Mucosa of descending colon (tissue), 3 donors: ENCODE measurements at places on chromosomes 2 and 18. TPM values are rescaled to one million over a fixed set of nuclear protein-coding genes. Genes with fewer than 3 reads are reported as not detected.

DNA sequence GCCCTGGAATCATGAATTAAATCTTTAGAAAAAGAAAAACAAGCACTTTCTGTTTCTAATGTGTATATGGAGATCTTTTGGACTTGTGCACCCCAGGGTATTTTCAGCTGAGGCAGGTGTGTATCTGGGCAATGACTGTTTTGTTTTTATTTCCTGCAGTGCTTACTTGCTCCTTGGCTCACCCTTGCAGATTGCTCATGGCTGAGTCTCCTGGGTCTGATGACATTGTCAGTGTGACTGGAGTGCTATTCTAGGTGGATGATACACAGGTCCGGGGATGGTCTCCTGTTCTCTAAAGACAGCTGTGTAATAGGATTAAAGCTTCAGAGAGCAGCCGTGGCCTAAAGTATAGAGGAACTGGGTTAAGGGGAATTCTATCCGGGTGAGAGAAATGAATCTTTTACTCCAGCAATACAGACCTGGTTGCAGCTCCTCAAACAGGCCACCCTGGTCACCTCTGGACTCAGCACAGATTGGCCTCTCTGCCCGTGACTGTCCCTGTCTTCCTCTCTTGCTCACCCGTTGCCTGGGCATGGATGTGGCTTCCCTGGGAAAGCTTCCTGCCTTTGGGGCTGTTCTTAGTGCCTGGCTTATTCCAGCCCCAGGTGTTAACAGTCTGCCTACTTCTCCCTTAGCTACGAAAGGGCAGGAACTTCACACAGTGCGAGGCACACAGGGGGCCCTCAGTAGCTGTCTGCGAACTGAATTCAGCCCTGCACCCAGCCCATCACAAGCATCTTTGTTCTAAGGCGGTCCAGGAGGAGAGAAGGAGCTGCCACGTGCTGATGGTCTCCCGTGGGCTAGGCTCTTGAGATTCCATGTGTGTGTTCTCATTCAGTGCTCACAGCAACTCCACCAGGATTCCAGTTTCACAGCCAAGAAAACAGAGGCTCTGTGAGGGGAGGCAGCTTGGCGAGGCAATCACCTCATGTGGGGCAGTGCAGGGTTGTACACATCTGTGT, 84.3 kb downstream of the ACOXL start:
- no peak for DNase-seq

- no peak for DNase-seq
These were observed 221.2 kb downstream of the IRS1 start for GRCh38 chr2:226578373-226578772.

DNA sequence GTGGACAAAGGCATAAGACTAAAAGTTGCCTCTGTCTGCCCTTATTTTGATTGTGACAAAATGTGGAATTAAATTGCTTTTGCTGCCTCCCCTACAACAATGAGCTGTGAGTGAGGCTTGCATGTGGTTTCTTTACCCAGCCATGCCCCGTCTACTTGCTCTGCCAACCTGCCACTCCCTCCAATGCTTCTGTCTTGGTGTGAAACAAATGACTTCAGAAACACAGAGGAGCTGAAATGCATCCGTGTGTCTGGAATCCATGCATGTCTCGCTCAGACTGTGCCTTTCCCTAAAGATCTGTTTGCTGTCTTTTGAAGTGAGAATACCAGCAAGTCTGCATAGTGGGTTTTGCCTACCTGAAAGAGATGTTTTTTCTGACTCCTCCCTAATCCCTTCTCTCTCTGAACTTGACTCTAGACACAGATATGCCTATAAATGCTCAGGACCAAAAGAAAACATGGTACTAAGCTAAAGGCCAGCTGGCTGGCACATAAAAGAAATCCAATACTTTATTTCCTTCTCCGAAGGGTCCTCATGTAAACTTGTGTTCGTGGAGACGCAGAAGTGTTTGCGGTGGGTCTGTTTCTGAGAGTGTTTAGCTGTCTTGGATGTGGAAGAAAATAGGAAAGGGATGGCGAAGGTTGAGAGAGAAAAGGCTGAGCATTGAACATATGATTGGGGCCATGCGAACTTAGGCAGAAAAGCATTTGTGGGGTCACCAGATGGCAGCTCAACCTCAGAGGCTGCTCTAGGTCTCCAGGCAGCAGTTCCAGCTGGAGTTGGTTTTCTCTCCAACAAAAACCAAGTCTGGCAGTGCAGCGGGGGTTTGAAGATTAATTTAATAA, 120.5 kb downstream of the CCBE1 start:
- DNase-seq = no peak

GRCh38 chr2:190441564-190441963, 33.4 kb downstream of the MFSD6 start:
- DNase-seq = no peak

DNA sequence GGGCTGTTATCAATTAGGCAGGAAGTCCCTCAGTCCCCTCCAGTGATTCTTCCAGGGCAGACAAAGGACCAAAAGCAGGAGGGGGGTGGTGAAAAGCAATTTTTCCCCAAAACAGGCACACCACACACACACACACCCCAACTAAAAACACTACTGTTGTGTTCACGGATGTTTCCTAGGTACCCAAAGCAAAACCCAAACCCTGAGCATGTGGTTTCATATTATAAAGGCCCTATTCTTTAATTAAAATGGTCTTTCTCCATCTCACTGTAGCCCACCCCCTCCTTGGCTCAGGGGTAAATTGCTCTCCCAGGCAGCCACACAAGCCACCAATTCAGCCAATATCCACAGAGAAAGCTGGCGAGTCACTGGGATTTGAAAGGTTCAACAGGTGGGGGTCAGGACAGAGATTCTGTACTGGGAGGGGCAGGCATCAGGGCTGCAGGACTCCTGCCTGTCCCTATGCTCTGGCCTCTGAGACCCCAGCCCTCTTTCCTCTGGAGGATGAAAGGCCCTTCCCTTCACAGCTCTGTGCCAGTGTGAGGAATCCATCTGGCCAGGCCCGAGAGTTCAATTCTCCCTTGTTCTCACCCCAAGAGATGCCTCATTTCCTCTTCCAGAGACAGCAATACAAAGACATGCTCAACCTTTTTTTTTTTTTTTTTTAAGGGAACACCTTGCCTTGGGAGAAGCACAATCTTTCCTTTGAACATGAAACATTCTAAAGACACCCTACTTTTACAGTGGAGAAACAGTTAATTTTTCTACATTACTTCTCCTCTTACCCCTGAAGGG, 43.6 kb downstream of the SPRED2 start:
- DNase-seq = no peak

- no peak for DNase-seq
These were observed 6.7 kb downstream of the PELI1 start for GRCh38 chr2:64137567-64137966.

- DNase-seq = no peak
These were observed 40.9 kb upstream of the STPG4 start for GRCh38 chr2:47196046-47196445.

- no peak for DNase-seq
These were observed 90.6 kb upstream of the PELI1 start for GRCh38 chr2:64234785-64235184.

DNA sequence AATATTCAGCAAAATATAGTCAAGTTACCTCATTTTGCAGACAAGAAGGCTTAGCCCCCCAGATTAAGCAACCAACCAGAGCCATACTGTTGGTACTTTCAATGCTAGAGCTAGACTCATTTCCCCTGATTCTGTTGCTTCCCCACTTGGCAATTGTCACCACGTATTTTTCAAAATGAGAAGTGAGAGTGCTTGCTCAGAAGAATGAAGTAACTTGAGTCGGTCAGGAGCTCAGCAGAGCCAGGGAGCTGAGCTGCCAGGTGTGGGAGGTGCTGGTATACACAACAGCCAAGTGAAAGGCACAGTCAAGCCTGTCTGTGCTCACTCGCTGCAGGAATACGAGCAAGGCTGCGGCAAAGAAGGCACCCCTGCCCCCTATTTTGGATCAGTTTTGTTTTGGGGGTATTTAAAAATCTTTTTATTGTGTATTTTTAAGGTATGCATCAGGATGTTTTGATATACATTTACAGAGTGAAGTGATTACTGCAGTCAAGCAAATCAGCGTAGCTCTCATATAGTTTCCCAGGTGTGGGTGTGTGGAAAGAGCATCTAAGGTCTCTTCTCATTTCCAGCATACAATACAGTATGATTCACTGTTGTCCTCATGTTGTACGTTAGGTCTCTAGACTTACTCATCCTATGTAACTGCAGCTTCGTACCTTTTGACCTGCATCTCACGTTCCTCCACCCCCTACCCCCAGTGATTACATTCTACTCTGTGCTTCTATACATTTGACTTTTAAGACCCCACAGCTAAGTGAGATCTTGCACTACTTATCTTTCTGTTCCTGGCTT, 62.4 kb downstream of the MRPS9 start:
- DNase-seq = no peak

DNA sequence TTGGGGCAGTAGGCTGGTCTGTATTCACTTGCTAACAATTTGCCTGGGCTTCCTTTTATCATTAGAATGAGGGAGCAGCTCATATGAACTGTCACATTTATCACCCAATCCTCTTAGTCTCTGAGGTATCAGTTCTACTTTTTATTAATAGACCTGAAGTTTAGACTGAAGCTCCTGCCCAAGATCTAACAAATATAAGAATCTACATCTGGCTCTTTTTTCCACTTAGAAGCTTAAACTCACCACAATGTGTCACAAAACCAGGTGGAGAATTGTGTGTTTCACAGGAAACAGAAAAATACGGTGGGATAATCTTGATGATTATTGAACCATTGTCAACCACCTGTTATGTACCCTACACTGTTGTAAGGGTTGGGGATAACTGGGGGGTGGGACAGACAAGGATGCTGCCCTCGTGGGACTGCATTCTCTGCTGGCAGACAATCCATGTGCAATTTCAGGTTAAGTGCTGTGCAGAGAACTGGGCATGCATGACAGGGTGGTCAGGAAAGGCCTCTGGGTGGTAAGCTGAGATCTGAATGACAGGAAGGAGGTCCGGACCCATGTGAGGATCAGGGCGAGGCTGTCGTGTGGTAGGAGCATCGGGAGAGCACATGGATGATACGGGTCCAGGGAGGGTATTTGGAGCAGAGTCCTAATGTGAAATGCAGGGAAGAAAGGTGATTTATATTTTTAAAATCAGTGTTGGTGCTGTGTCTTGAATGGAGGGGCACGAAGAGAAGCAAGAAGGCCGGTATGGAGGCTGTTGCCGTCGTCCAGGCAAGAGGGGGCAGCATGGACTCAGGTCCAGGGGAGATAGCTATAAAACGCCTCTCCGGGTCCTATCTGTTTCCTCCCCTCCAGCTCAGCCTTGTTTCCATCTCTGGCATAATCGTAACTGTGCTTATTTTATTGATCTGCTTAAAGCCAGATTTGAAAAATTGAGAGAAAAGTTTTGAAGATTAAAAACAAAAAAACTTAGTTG, 17.6 kb downstream of the MYL12B start:
- DNase-seq = no peak

Gene BOLL
- total RNA-seq = not detected

Gene IL36RN
- total RNA-seq = not detected

Gene SESTD1
- total RNA-seq = 25.6 TPM

Gene SLC5A7
- total RNA-seq = not detected
